ENCODE measurements at places on chromosomes 2 and 18.

GRCh38 chr18:71105994-71106546 is 817.2 kb downstream of the SOCS6 start:
- DNase-seq, result no peak

DNA sequence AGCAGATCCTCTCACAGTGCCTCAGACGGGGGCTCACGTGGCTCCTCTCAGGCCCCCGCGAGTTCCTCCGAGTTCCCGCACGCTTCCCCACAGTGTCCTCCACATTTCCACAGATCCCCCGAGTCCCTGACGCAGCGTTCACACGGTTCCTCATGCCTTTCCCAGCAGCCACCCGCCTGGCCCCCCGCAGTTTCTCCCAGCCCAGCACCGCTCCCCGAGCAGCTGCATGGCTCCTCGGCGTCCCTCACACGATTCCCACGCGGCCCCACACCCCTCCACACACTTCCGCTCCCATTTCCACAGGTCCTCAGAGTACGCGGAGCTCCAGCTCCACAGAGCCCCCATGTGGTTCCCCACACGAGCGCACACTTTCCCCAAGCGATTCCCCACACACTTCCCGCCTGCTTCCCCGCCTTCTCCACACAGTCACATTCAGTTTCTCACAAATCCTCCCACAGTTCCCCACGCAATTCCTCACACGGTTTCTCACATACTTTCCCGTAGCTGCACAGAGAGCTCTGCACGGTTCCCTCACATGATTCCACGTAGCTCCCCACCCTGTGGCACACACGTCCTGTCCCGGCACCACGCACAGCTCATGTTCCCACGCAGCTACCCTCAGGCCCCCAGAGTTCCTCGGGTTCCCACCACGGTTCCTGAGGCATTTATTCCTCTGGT is 39.9 kb downstream of the KIF1A start:
- no peak for DNase-seq

DNA sequence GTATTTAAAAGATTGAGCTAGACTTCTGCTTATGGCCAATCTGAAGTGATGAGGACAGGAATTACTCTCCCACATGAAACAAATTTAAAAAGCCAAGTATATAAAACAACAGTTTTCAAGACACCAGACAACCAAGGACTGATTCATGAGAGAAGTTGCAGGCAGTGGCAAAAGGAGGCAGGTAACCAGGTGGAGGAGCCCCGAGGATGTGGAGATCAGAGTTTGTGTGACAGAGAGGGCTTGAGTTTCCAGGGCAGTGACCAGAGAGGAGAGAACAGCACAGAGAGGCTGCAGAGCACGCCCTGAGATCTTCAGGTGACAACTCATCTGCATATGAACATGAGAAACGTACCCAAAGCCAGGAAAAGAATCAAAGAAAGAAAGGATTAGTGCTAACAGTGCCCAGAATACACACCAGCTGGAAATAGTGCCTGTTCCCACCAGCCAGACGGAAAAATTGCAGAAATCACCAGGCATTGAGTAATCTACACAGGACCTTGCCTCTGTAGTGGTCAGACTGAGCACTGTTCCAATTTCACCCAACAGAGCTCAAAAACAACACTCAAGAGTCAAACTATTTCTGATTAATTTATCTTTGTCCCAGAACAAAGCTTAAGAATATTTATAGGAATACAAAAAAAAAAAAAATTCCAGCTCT is 173.1 kb downstream of the SEPTIN10 start:
- no peak for DNase-seq

GRCh38 chr2:220315098-220315823 is 687.8 kb downstream of the SLC4A3 start:
- DNase-seq, result no peak

GRCh38 chr2:134773335-134773734 is 54.5 kb upstream of the TMEM163 start:
- no peak for DNase-seq

GRCh38 chr18:78099979-78100588 is 850.4 kb downstream of the GALR1 start:
- no peak for DNase-seq

GRCh38 chr2:238083919-238084318 is 16.2 kb upstream of the ESPNL start:
- no peak for DNase-seq

GRCh38 chr2:33478968-33479731 is 2.7 kb downstream of the RASGRP3 start:
- no peak for DNase-seq

- peak; percentile 75 for DNase-seq
Measured at GRCh38 chr2:231714639-231715498, 6.5 kb downstream of the PTMA start.

- no peak for DNase-seq
Measured at GRCh38 chr2:126907671-126908070, 9.0 kb downstream of the TEX51 start.

DNA sequence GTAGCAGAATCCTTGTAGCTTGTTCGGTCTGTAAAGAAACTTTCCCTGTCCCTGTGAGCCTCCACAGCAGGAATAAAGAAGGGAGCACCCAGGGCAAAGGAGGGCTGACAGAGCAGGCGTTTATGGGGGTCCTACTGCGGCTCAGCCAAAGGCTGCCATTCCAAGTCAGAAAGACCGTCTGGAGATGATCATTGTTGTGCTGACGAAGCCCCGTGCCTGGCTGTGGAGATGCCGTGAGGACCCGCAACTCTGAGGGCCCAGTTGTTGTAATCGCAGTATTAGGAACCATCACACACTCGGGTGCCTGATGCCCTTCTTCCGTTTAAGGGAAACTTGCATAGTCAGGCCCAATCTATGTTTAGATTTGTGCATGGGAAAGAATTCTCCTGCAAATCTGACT is 16.9 kb upstream of the VWA3B start:
- no peak for DNase-seq

GRCh38 chr2:120607996-120608395 is 127.7 kb upstream of the GLI2 start:
- no peak for DNase-seq
